Fibroblast of skin of right biceps (primary cell): ENCODE measurements at places on chromosomes 4 and X.

- peak; percentile 73 for DNase-seq
Measured at GRCh38 chr4:185730849-185731608, 81.0 kb downstream of the SORBS2 start.

DNA sequence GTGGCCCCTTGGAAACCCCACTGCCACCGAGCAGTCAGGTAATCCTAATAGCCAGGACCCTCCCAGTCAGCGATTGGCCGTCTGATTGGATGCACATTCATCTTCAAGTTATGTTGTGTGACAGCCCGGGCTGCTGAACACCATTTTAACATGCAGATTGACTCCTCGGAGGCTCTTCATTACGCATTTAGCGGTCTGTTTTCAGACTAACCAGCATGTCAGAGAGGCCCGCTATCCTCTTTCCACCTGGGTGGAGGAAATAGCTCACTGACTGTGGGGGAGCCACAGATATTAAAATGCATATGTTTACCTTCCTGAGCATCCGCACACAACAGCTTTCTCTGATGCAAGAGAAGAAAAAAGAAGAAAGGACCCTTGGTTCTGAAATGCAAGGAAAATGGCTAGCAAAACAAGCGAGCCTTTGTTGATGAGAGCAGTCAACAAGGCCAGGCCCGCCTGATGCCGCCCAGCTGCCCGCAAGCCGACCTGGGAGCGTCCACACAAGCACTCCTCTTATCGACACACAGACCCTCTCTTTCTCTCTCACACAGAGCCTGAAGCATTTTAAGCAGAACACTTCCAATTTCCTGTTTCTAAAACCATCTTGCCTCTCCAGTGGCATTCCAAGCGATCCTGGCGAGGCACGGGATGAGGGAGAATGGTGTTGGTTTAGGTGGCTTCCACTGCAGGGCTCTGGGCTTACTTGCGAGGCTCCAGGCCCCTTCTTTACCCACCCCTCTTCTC, 118.3 kb downstream of the MGST2 start:
- DNase-seq, result no peak

GRCh38 chr4:186012071-186012470, 56.9 kb upstream of the TLR3 start:
- DNase-seq, result no peak

- DNase-seq, result no peak
Measured at GRCh38 chrX:69238114-69238886, 73.0 kb upstream of the PJA1 start.

DNA sequence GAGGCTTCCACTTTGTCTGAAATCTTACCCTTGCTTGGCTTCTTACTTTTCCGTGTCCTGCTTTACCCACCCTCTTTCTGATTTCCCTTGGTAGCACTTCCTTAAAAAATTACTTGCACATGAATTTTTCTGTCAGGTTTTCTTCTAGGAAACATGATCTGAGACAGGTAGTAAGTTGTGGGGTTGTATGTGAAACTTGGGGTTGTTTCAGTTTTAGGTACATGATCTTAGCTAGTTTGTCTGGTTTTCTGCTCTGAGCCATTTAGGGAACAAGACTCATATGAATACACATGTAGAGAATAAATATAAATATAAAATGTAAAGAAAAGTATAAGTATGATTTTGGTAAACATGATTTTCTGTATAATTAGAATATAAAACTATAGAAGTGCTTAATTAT, 17.4 kb upstream of the ARMCX2 start:
- DNase-seq, result no peak

DNA sequence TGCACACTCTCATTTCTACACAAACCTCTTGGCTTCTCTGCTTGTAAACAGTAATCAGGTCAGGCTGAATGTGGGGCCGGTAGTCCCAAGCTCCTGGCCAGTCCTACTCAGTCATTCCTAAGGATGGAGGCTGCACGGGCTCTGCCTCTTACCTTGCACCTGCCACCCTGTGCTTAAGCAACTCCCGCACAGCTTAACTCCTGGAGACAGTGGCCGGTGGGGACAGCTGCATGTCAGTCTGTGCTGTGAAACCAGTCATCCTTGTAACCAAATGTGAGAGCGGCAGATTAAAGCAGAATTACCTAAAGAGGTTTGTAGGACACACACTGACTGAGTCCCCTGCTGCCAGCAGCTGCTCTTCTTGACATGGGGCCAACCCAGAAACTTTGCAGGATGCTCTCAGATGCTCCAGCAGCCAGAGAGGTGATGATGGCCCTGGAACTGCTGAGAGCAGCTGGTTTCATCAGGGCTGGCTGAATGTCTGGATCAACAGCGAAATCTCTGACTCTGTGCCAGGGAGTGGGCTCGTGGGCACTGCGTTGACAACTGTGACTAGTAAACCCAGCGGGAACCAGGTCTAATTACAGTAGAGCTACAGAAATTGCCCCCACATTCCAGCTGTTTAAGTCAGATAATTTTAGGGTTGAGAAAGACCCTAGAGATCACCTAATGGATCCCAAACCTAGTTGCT, 123.7 kb downstream of the ANAPC4 start:
- DNase-seq, result no peak
